Left hindlimb (tissue), 1 donor: ENCODE measurements at places on chromosomes 6 and 20.

- no peak for DNase-seq
Measured at GRCh38 chr6:1930356-1930755, 315.0 kb downstream of the GMDS start.

- no peak for DNase-seq
Measured at GRCh38 chr20:37293301-37293943, 4.0 kb downstream of the MANBAL start.

DNA sequence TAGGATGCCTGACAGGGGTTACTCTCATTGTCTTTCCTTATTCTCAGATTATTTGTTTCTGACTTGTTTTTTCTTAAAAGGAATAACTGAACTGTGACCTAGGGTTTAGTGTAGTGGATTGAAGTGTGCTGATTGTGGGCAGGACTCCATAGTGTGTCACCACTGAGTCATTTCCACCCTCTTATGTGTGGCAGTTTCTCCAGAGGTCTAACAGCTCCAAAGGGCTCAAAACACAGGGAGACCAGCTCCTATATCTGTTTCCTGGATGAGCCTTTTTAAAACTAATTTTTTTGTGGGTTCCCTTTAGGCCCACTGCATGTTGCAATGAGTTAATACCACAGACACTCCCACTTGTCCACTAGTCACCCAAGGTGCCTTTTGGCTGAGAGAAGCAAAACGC is 951.1 kb upstream of the ADGRB3 start:
- DNase-seq = no peak

DNA sequence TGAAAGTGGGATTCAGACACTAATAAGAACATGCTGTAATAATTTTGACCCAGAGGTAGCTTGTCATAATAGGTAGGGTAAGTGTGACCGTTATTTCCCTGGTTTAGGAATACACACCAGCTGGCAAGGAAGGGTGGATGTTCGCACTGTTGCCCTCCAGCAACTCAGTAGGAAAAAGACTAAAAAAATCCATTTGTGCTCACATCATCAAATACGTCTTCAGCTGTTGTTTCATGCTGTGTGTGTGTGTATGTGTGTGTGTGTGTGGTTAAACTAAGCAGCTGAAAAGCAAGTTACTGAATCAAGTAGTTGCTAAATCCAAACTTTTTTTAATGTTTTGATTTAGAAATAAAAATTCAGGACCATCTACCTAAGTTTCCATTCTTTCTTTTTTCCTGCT is 218.7 kb downstream of the TRDN start:
- DNase-seq = no peak

GRCh38 chr6:137738931-137739504 is 128.0 kb upstream of the TNFAIP3 start:
- DNase-seq = no peak
